ENCODE measurements at places on chromosomes 13 and 19. TPM values are rescaled to one million over a fixed set of nuclear protein-coding genes. Genes with fewer than 3 reads are reported as not detected.

LMTK3 gene
- 0.32 TPM for total RNA-seq

ATP8A2 gene
- total RNA-seq = under 0.01 TPM

CD37 gene
- not detected for total RNA-seq

CCL25 gene
- total RNA-seq = not detected

ZNF665 gene
- total RNA-seq = 0.86 TPM

ADGRE2 gene
- 0.43 TPM for total RNA-seq

APC2 gene
- total RNA-seq = 0.32 TPM

ICAM1 gene
- 244 TPM for total RNA-seq

ZNF235 gene
- 8.2 TPM for total RNA-seq

KLK4 gene
- total RNA-seq = not detected

RPL36 gene
- 257 TPM for total RNA-seq

ZNF724 gene
- 6.8 TPM for total RNA-seq

SYNE4 gene
- 0.32 TPM for total RNA-seq

CYP4F3 gene
- total RNA-seq = not detected

DZIP1 gene
- 38.9 TPM for total RNA-seq

PPP1R37 gene
- 31.1 TPM for total RNA-seq

ZNF677 gene
- 9.3 TPM for total RNA-seq

SIGLEC5 gene
- not detected for total RNA-seq

C19orf38 gene
- total RNA-seq = not detected

ERICH4 gene
- total RNA-seq = not detected

LIM2 gene
- total RNA-seq = not detected

OLFM2 gene
- total RNA-seq = 1.3 TPM

SNRPA gene
- 34.1 TPM for total RNA-seq

LHB gene
- total RNA-seq = not detected

HCN2 gene
- 0.32 TPM for total RNA-seq

OR10H1 gene
- not detected for total RNA-seq

SIGLECL1 gene
- not detected for total RNA-seq

ZNF846 gene
- 10.8 TPM for total RNA-seq

CYP4F8 gene
- under 0.01 TPM for total RNA-seq

DENND1C gene
- total RNA-seq = not detected

NANOS3 gene
- not detected for total RNA-seq

SDHAF1 gene
- 15.5 TPM for total RNA-seq

KPNA3 gene
- total RNA-seq = 26.1 TPM

MADCAM1 gene
- total RNA-seq = under 0.01 TPM

FCGBP gene
- total RNA-seq = under 0.01 TPM

APOC4 gene
- total RNA-seq = not detected

SHC2 gene
- total RNA-seq = 0.43 TPM

ATP8B3 gene
- total RNA-seq = 0.86 TPM

APOE gene
- 9.7 TPM for total RNA-seq

ARID3A gene
- total RNA-seq = 39.3 TPM

ZNF443 gene
- 3.5 TPM for total RNA-seq

SLC25A23 gene
- 22.9 TPM for total RNA-seq

LYL1 gene
- total RNA-seq = 3.9 TPM

GAPDHS gene
- total RNA-seq = not detected

TMEM86B gene
- total RNA-seq = 1.7 TPM

GSX1 gene
- total RNA-seq = not detected

TNFSF13B gene
- 2.6 TPM for total RNA-seq

SWSAP1 gene
- 1.3 TPM for total RNA-seq

HCST gene
- 0.64 TPM for total RNA-seq

PSG2 gene
- total RNA-seq = 5.2 TPM

NLRP5 gene
- not detected for total RNA-seq

C1QTNF9 gene
- total RNA-seq = not detected

RXFP2 gene
- not detected for total RNA-seq

ZNF442 gene
- total RNA-seq = 0.64 TPM

TEX29 gene
- not detected for total RNA-seq

NKPD1 gene
- under 0.01 TPM for total RNA-seq
